ENCODE measurements at places on chromosomes 2 and 18. TPM values are rescaled to one million over a fixed set of nuclear protein-coding genes. Genes with fewer than 3 reads are reported as not detected.

GRCh38 chr2:102424754-102425153, 1.8 kb downstream of the IL18RAP start:
- no peaks in the 10 kb centered on the region for H3K36me3 ChIP-seq
- no peaks in the 10 kb centered on the region for H3K4me1 ChIP-seq
- DNase-seq: no peak
- no peak overlapping the region for H3K4me3 ChIP-seq
- no peaks in the 10 kb centered on the region for H3K27me3 ChIP-seq
- no peak overlapping the region for H3K27ac ChIP-seq

GRCh38 chr2:45610281-45611019, 617 bp downstream of the SRBD1 start:
- H3K4me1 ChIP-seq: no peaks in the 10 kb centered on the region
- H3K36me3 ChIP-seq: no peaks in the 10 kb centered on the region
- H3K27me3 ChIP-seq: no peaks in the 10 kb centered on the region
- peak overlapping the region; percentile 85 for H3K27ac ChIP-seq

Gene TLX2
- total RNA-seq: not detected

DNA sequence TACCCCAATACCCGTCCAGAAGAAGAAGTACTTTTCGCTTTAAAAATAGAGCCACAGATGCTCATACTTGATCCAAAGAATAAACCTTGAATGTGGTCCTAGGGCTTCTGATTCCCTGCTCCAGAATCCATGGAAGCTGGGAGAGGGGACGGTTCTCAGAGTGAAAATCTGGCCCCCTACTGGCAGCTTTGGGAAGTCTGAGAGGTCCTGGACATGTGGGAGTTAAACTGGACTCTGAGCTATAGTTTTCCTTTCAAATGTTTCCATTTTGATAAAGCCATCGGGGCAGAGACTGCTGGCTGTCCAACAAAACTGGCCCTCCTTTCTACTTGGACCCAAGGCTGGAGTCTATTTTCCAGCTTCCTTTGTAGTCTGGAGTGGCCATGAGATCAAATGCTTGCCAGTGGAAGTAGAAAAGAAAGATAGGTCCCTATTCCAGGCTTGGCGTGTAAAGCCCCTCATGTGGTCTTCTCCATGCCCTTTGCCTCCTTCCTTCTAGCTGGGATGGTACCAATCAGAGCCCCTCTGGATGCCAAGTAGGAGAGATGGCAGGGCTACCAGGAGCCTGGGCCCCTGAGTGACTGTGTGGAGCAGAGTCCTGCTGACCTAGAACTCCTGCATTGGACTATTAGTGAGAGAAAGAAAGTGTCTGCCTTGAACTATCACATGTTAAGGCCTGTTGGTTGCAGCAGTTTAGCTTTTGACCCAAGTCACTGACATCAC, 37.7 kb upstream of the TBC1D8 start:
- no peak overlapping the region for H3K27ac ChIP-seq
- H3K4me1 ChIP-seq: no peaks in the 10 kb centered on the region
- H3K4me3 ChIP-seq: no peak overlapping the region
- H3K36me3 ChIP-seq: no peaks in the 10 kb centered on the region
- no peak for DNase-seq

- H3K27me3 ChIP-seq: no peaks in the 10 kb centered on the region
- H3K27ac ChIP-seq: no peak overlapping the region
- no peak for DNase-seq
Observed at GRCh38 chr2:219739066-219739465, 111.6 kb downstream of the SLC4A3 start.

DNA sequence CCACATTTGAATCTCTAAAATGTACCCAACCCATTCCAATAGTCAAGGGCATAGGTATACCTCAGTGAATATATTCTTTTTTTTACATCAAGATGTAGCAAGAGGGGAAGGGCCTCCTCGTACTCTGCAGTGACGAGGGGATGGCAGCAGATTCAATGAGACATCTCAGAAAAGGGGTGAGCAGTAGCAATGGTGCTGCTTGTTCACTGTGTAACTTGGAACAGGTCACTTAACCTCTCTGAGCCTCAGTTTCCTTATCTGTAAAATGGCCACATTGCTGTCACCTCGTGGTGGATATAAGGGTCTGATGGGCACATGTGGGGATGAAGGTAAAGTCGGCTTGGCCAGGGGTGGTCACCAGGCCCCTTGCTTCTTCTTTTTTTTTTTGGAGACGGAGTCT, 221.6 kb downstream of the SEPTIN10 start:
- no peaks in the 10 kb centered on the region for H3K36me3 ChIP-seq
- no peak for DNase-seq
- no peaks in the 10 kb centered on the region for H3K4me1 ChIP-seq

GRCh38 chr2:102100371-102101096, 42.0 kb upstream of the IL1R1 start:
- H3K27ac ChIP-seq: peak overlapping the region; percentile 88
- no peaks in the 10 kb centered on the region for H3K36me3 ChIP-seq
- H3K4me3 ChIP-seq: no peak overlapping the region
- no peaks in the 10 kb centered on the region for H3K27me3 ChIP-seq

Gene SLC38A11
- total RNA-seq: 3.0 TPM

- DNase-seq: no peak
- H3K36me3 ChIP-seq: no peaks in the 10 kb centered on the region
- H3K4me1 ChIP-seq: no peaks in the 10 kb centered on the region
- H3K4me3 ChIP-seq: no peak overlapping the region
- H3K27me3 ChIP-seq: no peaks in the 10 kb centered on the region
Observed at GRCh38 chr2:8538531-8538930, 143.3 kb upstream of the ID2 start.

- H3K27me3 ChIP-seq: no peaks in the 10 kb centered on the region
- no peak overlapping the region for H3K4me3 ChIP-seq
- no peaks in the 10 kb centered on the region for H3K36me3 ChIP-seq
Observed at GRCh38 chr2:112189001-112189556, 50.9 kb downstream of the FBLN7 start.

Gene IL36A
- total RNA-seq: not detected

DNA sequence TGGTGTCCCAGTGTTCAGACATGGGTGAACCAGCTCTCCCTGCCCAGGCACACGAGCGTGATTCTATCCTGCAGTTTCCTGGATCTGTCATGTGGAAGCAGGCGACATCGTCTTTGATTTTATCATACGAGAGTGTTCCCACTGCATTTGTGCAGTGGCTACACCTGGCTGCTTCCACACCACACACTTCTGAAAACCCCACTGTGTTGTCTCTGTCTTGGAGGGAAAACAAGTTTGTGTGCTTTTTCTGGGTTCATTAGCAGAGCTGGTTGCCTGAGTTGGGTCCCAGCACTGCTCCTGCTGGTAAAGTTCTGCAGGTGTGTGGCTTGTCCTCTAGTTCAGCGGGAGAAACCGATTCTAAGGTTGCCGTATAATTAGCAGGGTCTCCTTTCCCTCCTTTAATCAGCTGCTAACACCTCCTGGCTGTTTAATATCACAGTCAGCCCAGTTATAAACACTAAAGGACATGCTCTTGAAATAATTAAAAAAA, 58.5 kb upstream of the TWIST2 start:
- no peaks in the 10 kb centered on the region for H3K4me1 ChIP-seq
- no peak overlapping the region for H3K4me3 ChIP-seq
- no peak overlapping the region for H3K27ac ChIP-seq
- H3K27me3 ChIP-seq: no peaks in the 10 kb centered on the region
- no peaks in the 10 kb centered on the region for H3K36me3 ChIP-seq

Gene UGT1A4
- total RNA-seq: 306 TPM

All from right lobe of liver (tissue), 6 donors.